ENCODE measurements at places on chromosomes 13 and 19.

GRCh38 chr19:30287973-30288372 is 84.2 kb upstream of the ZNF536 start:
- DNase-seq: no peak

GRCh38 chr19:42017040-42017439 is 23.0 kb upstream of the ATP1A3 start:
- DNase-seq: no peak

GRCh38 chr19:47430041-47430802 is 10.9 kb upstream of the MEIS3 start:
- DNase-seq: peak; percentile 87

GRCh38 chr19:12689581-12690216 is 1.9 kb downstream of the GNG14 start:
- DNase-seq: peak; percentile 71

DNA sequence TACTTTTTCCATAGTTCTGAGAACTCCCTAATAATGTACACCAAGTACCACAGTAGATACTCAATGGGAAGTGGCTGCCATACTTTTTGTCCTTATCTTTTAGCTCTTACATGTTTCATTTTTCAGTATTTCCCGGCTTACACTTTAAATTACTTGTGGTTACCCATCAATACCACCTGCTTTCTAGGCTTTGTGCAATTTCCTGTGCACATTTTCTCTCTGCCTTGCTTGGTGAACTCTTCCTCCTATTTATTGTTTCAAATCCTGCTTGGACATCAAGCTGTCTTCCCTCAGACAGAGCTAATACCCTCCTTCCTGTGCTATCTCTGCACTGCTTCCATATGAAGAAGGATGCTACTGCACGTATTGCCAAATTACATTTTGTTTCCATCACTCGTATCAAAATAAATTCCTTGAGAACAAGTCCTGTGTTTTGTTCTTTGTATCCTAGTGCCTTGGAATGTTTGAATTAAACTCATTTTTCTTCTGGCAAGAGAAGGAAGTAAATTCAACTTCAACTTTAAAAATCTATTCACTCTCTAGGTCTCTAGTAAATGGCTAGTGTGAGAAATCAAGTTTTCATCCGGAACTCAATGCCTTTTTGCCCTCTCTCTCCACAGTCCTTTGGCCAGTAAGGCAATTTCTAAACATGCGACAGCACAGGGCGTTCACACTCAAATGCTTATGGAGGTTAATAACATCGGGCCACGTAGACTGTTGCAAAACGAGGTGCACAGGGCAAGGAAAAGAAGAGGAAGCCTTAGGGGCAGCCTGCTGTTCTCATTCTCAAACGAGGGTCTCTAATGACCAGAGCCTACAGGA is 5.6 kb downstream of the ZAR1L start:
- DNase-seq: no peak

GRCh38 chr19:43789029-43789428 is 8.3 kb upstream of the KCNN4 start:
- DNase-seq: no peak

DNA sequence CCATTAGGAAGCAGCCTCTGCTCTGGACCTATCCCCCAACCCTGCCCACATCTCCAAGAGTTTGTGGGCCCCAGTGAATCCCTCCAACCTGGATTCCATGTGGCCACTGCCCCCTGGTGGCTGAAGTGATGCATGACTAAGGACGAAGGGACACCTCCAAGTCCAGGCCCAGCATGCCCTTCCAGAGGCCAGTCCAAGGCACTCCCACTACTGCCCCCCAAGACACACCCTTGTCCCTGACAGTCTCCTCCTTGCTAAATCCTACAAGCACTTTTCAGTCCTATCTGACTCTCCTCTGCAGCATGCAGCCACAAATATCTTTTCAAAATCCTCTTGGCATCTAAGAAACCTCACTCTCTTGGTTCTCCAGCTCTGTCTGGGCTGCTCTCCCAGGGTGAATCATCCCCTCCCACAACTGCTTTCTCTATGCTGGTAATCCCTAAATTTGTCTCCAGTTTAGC is 33.0 kb downstream of the DEDD2 start:
- DNase-seq: no peak

GRCh38 chr19:7860714-7861618 is 13.2 kb downstream of the PRR36 start:
- no peak for DNase-seq

DNA sequence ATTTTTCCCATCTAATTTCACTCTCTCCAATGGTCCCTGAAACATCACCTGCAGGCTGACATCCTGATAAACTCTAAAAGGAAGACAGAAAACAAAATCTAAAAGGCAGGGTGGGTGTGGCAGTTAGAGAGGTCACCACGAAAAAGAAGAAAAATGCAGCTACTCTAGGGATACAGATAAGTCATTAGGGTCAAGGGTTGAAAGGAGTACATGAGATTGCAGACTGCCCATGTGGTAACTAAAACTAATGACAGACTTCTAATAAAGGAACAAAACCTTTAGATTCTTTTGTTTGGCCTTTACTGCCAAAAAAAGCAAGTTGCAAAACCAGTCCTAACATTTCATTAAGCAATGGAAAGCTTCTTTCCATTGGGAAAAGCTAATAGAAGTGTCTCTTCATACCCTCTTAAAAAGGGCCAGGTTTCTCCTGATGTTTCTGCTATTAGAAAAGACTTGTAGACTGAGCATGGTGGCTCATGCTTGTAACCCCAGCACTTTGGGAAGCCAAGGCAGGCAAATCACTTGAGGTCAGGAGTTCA is 31.0 kb downstream of the THSD1 start:
- no peak for DNase-seq

- DNase-seq: peak; percentile 18
Observed at GRCh38 chr13:113116871-113117271, 5.7 kb upstream of the F10 start.

GRCh38 chr19:38723606-38723965 is 20.7 kb downstream of the CAPN12 start:
- no peak for DNase-seq

GRCh38 chr13:93182406-93182805 is 44.2 kb upstream of the GPC6 start:
- no peak for DNase-seq

GRCh38 chr13:56670563-56670962 is 470.2 kb upstream of the PRR20A start:
- no peak for DNase-seq

- no peak for DNase-seq
Observed at GRCh38 chr13:74710006-74710405, 575.8 kb upstream of the KLF12 start.

DNA sequence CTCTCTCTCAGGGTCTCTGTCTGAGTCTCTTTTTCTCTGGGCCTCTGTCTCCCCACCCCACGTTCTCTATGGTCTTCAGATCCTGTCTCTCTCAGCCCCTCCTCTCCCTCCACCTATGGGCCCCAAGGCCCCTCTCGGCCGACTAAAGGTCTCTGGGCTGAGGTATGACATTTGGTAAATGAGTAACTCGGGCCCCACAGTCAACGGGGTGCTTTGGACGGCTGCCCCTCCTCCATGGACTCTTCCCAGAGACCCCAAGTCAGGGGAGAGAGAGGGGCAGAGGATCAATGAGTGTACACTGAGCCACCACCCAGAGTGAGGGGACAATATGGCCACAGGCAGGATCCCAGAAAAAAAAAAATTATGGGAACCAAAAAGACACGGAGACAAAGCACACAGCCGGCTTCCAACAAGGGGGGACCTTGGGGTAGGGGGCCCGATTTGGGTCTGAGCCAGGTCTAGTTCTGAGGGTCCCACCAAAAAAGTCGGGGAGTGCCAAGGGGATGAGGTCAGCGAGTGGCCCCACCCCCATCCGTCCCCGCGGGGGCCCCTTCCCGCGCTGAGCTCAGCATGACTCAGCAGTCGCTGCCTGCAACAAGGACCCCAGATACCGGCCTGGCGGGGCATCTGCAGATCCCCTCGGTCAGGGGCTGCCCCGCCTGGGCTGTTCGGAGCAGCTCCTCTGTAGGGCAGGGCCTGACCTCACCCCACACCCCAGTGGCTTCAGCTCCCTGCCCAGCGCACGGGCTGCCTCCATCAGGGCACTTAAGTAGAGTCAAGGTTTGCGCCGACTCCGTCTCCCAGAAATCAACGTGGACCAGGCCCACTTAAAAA is 1.5 kb upstream of the FTL start:
- DNase-seq: peak; percentile 92

DNA sequence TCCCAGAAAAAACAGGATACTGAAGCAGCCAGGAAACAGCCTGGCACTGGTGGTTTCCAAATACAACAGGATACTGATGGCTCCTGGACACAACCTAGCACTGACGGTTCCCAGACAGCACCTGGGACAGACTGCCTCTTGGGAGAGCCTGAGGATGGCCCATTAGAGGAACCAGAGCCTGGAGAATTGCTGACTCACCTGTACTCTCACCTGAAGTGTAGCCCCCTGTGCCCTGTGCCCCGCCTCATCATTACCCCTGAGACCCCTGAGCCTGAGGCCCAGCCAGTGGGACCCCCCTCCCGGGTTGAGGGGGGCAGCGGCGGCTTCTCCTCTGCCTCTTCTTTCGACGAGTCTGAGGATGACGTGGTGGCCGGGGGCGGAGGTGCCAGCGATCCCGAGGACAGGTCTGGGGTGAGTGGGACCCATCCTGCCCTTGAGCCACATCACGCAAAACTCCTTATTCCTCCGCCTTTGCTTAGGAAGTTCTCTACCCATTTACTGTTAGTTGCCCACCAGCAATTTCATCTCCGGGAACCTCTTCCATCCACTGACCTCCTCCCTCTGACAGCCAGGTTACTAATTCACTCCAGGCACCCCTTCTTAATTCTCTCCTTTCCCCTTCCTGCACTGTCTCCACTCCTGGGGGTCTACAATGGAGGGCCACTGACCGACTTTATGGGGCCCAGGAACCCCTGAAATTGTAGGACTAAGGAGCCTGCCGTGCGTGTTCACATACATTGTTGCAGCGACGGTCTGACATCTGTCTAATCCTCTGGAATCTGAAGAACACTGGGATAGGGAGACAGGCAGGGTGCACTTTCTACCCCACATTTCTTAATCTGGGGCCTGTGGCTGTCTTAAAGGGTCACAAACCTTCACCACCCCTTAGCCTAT is 1.2 kb downstream of the ITPKC start:
- DNase-seq: peak; percentile 86

DNA sequence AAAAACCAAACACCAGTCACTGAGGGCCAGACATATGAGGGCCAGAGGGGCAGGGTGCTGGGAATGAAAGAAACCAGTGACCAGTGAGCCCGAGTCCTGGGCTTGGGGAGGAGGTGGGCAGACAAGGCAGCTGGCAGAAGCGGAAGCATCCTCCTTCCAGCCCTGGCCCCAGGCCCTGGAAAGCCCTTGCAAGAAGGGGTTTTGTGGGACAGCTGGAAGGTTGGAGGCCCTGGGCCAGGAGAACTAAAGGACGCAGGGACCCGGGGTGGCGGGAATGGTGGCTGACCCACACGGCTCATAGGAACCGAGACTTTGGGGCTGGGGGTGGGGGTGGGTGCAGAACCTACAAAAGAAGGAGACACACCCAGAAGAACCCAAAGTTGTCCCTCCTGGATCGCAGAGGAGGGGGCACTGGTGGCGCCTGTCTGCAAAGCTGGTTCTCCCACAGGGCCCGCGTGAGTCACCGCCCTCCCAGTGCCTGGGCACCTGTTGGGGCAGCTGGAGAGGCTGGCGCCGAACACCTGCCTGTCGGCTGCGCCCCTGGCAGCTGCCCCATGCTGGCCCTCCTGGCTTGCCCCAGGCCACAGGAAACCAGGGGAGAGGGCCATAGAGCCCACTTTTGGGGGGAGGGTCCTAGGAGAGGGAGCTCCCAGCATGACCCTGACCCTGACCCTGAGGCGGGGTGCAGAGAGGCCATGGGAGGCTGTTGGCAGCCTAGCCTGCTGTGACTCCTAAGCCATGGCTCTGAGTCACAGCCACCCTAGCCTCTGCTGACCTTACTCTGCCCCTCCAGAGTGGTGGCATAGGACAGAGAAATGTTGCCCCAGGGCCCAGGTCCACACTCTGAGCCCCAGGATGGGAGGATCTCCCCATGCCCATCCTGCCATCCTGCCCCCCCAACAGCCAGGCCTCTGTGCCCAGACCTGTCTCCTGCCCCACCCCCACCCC is 802 bp downstream of the DMPK start:
- DNase-seq: peak; percentile 48

- no peak for DNase-seq
Observed at GRCh38 chr13:27967736-27968315, 1.3 kb downstream of the CDX2 start.

- peak; percentile 44 for DNase-seq
Observed at GRCh38 chr13:73708393-73708985, 425.7 kb downstream of the KLF12 start.

- peak; percentile 89 for DNase-seq
Observed at GRCh38 chr19:41324921-41325639, 15.1 kb downstream of the CCDC97 start.

GRCh38 chr13:23847497-23847896 is 41.7 kb downstream of the MIPEP start:
- no peak for DNase-seq

- no peak for DNase-seq
Observed at GRCh38 chr13:98014766-98015165, 61.3 kb downstream of the IPO5 start.
